ENCODE measurements at places on chromosomes 1 and 21.

DNA sequence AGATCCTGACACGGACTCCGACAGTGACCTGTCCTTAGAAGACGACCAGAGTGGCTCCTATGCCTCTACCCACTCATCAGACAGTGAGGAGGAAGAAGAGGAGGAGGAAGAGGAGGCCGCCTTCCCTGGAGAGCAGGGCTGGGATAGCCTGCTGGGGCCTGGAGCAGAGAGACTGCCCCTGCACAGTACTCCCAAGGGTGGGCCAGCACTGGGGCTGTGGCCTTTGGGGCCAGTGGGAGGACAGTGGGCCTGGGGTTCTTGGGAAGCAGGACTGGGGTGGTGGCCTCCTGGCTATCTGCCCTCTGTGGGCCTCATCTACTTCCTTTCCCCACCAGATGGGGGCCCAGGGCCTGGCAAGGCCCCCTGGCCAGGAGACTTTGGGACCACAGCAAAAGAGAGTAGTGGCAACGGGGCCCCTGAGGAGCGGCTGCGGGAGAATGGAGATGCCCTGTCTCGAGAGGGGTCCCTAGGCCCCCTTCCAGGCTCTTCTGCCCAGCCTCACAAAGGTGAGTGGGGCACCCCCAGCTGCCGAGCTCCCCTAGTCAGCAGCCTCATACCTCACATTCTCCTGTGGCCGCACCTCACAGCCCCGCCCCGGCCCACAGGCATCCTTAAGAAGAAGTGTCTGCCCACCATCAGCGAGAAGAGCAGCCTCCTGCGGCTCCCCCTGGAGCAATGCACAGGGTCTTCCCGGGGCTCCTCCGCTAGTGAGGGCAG, 10.0 kb downstream of the PSRC1 start:
- no peak for DNase-seq

GRCh38 chr1:2816786-2817185, 15.3 kb upstream of the TTC34 start:
- no peak for DNase-seq

GRCh38 chr1:11397151-11397901, 81.6 kb upstream of the DISP3 start:
- DNase-seq, result no peak

GRCh38 chr1:23177438-23178380, 9.1 kb upstream of the LUZP1 start:
- DNase-seq, result peak; percentile 69

GRCh38 chr21:41530366-41530765, 22.4 kb upstream of the TMPRSS2 start:
- DNase-seq, result no peak

DNA sequence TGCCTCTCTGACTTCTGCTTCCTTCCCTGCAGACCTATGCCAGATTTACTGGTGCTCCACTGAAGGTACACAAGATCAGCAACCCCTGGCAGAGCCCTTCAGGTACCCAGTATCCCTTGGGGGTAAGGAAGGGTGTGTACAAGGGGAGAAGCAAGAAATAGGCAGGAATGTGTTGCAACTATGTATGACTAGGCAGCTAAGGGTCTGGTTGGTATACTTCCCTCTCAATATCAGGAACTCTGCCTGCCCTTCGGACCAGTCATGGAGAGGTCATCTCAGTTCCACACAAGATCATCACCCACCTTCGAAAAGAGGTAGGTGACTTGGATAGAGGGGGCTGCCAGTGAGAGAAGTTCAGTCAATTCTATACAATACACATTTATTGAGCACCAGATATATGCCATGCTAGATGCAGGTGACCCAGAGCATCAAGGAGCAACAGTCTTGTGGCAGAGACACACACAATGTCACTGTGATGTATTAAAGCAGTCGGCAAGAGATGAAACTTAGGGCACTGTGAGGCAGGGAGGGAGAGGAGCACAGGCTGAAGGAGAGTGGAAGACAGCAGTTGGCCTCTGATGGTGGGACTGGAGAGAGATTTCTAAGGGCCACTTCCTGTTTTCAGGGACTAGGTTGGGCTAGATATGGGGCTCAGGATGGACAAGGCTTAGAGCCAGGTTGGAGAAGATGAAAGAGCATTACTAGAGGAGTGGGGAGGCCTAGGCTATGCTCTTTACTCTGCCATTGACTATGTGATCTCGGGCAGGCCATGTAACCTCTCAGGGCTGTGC, 2.0 kb downstream of the MTX1 start:
- no peak for DNase-seq

GRCh38 chr1:22275167-22275566, 132.3 kb upstream of the WNT4 start:
- DNase-seq, result no peak

GRCh38 chr1:153422450-153423068, 6.2 kb downstream of the S100A7A start:
- DNase-seq, result peak; percentile 77

DNA sequence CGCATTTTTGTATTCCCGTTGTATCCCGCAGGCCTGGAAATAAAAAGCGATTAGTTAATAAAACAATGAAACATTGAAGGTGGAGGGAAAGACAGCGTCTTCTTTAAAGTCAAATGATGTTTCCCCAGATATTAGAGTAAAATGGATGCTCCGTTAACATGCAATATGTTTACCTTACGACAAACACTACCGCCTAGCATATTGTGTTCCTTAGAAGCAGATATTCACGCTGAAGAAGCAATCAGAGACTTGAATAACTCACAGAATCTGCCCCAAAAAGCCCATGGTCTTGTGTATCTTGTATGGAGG, 583 bp upstream of the B4GALT3 start:
- no peak for DNase-seq

- no peak for DNase-seq
Measured at GRCh38 chr1:210736713-210737112, 397.2 kb downstream of the KCNH1 start.

Data from DND-41 (cell line).